ENCODE measurements at places on chromosomes 2 and 18.

- no peak for DNase-seq
These were observed 491.2 kb downstream of the PIK3C3 start for GRCh38 chr18:42446195-42446594.

GRCh38 chr2:157327200-157327599 lies 1.6 kb upstream of the ERMN start:
- DNase-seq, result no peak

DNA sequence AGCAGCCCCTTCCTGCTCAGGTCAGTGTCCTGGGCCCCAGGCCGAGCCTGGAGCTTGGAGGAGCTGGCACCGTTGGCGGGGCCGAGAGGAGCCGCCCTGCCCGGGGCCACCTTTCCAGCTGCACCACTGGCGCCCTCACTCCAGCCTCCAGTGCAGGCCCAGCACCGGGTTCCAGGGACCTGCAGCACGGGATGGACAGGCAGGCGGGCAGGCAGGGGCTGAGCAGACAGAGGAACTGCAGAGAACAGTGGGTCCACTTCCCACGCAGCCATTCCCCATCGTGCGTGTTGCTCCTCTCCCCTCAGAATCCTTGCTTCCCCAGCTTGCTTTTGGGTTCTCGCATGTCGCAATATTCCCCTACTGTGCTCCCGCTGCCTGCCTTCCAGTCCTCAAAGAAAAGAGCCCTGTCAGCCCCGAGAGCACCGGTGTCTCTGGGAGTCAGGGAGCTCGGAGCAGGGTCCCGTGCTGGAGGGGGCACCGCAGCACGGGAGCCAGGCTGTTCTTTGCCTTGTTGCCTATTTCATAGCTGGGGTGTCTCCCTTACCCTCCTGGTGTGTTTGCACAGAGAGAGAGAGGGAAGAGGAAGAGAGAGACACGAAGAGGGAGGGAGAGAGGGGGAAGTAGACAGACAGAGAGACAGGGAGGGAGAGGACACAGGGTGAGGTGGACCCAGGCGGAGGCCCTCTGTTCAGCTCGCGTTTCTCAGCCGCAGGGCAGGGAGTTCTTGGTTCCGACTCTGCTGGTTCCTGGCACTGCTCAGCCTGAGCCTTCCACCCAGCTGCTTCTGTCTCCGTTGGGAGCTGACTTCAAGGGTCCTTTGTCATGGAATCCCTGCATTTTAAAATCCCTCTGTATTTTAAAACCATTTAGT lies 126.0 kb downstream of the MBP start:
- no peak for DNase-seq

- DNase-seq, result no peak
These were observed 54.1 kb upstream of the RAB6C start for GRCh38 chr2:129925381-129925780.

DNA sequence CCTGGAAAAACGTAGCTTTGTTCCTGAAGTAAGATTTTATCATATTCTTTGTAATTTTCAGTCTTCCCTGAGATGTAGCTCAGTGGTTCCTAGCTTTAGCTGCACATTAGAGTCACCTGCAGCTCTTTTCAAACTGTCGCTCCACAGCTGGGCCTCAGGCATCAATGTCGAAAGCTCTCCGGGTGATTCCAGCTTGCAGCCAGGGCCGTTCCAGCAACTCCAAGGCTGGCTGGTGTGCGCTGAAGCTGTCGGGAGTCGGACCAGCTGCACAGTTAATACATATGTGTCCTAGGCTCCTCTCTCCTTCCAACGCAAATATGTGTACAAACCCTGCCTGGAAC lies 609 bp upstream of the ZNF2 start:
- DNase-seq, result no peak

DNA sequence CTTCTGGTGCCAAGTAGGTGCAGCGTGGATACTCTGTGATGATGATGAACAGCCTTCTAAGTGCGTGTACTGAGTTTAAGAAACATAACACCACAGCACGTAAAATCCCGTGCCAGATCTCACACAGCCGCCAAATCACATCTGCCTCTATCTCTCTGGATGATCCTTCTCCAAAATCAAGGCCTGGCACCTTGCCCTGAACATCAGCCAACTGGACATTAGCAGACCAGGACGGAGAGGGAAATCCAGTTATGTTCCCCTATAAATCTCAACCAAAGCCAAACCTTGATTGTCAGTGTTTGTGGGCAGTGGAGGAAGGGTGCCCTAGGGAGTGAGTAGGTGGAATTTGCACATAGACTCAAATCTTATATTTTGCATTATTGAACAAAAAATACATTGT lies 164.3 kb downstream of the MIB1 start:
- no peak for DNase-seq

- no peak for DNase-seq
These were observed 178.3 kb upstream of the LRATD1 start for GRCh38 chr2:14454202-14454601.

- DNase-seq, result no peak
These were observed 2.4 kb downstream of the FARP2 start for GRCh38 chr2:241358470-241358869.

DNA sequence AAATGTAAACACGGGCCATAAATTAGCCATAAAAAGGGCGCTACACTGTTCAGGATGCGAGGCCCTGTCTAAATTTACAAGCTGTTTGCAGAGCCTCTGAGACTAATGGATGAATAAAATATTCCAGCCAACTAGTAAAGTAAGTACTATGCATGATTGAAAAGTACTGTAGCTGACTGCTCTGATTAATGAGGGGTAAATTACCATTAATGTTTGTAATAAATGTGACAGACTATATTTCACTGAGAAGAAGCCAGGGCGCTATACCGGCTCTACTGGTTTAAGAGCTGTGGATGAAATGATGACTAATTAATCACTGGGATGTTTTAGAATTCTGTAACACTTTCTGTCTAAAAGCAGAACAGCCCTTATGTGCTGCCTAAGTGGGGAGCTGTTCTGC lies 54.3 kb upstream of the RGPD4 start:
- DNase-seq, result no peak
